ENCODE measurements at places on chromosomes 16 and 17. TPM values are rescaled to one million over a fixed set of nuclear protein-coding genes. Genes with fewer than 3 reads are reported as not detected.
A peak's percentile ranks its signal among the peaks of the same experiment; 100 is the strongest.

Gene PRSS22
- 66.3 TPM for polyA plus RNA-seq

Gene FAM171A2
- 19.4 TPM for polyA plus RNA-seq

Gene LDHD
- 10.8 TPM for polyA plus RNA-seq

Gene HSPB9
- polyA plus RNA-seq, result 0.46 TPM

Gene CLDN6
- 568 TPM for polyA plus RNA-seq

Gene KIF18B
- 5.0 TPM for polyA plus RNA-seq

Gene CBX2
- 8.6 TPM for polyA plus RNA-seq

- no peak for DNase-seq
Observed at GRCh38 chr17:28306954-28307401, 12.0 kb upstream of the TMEM97 start.

- no peak for DNase-seq
Observed at GRCh38 chr16:29024278-29024677, 39.4 kb downstream of the LAT start.

- no peak for DNase-seq
Observed at GRCh38 chr17:9071016-9071415, 49.7 kb downstream of the NTN1 start.

DNA sequence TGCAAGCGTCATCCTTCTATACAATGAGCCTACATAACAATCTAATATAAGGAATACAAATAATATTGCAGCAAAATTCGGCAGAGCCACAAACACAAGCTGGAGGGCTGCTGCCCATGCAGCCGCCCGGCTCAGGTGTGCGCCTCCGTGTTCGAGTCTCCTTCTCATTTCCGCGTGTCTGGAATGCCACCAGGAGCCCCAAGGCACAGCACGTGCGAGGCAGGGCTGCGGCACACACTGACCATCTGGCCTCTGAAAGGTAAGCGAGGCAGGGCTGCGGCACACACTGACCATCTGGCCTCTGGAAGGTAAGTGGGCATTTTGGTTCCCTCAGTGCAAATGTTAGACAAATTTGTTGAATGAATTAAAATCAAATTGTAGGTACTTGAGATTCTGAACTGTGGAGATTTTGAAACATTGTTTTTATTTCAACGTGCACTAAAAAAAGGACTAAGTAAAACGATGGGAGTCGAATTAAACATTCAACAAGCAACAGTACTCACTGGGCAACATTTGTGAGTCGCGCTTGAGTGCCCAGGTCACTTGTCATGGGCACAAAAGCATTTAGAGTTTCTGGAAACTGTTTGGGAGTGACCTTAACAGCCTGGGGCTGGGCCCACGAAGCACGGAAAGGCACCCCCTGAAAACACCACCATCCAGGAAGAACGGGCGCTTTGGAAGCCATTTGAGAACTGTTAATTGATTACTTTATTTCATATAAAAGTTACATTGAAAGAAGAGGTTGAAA is 37.4 kb downstream of the ZDHHC7 start:
- no peak for DNase-seq

GRCh38 chr17:43200127-43200526 is 11.5 kb upstream of the TMEM106A start:
- DNase-seq, result no peak

DNA sequence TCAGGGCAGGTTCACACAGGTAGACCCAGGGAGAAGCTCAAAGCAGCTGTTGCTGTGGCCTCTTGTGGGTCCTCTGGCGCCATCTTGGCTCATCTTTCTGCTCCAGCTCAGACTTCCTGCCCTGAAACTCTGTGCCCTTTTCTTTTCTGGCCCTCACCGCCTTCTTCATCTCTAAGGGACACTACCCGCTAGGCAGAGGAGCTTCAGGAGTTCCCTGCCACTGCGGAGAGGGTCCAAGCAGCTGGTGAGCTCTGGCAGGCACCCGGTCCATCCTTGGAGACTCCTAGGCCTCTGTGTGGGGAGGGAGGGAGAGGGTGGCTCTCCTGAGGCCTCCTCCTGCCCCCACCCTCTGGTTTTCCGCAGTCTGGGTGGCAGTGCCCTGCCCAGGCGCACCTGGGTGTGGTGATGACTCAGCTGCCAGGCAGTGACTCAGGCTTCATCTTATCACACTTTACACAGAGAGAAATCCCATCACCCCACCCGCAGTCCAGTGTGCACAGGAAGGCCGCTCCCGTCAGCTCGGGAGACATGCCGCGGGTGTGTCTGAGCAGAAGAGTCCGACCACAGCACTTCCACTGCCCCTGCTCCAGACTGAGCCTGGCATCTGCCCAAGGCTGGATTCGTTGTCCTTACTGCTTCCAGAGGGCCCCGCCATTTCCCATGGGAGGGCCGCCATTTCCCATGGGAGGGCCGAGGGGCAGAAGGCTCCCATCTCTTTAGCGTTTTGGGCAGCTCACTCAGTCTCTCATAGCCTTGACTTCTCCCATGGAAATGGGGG is 7.3 kb downstream of the NT5C start:
- DNase-seq, result peak; percentile 91

- peak; percentile 40 for DNase-seq
Observed at GRCh38 chr17:2854143-2855055, 58.2 kb downstream of the RAP1GAP2 start.

DNA sequence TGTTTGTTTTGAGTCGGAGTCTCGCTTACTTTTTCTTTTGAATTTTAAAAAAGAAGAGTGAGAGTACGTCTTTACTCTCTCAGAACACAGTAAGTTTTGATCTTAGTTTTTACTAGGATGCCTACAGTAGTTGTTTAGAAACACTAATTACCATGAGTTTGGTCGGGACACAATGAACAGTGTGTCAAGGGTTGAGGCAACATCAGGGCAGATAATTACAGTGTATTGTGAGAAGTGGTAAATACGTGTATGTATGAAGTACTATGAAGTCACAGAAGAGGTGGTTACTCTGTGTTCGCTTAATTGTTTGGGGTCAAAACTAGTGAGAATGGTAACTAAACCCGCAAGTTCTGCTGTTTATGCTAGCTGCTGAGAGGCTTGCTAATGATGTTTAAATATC is 18.2 kb downstream of the PAFAH1B1 start:
- no peak for DNase-seq

DNA sequence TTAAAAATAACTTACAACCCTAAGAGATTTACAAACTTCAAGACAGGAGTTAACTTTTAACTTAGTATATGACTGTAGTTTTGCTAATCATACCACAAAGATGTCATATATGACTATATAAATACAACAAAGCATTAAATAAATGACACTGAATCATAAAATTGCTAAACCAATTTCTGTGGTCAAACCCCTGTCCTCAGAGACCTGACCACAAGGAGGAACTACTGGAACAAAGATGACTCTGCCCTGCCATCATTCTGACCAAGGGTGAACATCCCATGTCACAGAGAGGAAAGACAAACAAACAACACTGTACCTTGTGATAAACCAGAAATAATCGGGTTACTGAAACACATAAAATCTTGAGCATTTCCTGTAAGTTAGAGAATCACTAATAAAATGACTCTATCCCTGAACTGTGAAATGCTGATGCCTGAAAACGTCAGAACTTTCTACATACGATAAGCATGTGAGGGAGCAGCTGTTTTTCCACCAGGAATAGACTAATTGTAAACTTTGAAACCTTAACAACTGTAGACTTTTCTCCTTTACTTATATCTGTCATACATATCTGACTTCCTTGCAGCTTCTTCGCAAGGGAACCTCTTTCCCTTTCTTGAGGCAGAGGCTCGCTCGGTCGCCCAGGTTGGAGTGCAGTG is 47.9 kb downstream of the WDR59 start:
- DNase-seq, result peak; percentile 12

GRCh38 chr17:64773386-64773835 is 111.3 kb upstream of the SMURF2 start:
- DNase-seq, result no peak

DNA sequence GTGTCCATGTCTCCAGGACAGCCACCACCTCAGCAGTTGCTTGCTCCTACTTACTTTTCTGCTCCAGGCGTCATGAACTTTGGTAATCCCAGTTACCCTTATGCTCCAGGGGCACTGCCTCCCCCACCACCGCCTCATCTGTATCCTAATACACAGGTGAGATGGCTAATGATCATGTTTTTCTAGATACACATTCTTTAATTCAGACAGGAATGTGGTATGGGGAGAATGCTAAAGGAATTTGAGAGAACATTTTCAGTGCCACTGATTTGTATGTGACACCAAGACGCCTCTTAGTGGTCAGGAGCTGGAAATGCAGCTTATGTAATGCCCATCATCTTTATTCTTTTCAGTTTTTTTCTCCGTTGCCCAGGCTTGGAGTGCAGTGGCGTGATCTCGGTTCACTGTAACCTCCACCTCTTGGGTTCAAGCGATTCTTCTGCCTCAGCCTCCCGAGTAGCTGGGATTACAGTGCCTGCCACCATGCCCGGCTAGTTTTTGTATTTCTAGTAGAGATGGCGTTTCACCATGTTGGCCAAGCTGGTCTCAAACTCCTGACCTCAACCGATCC is 8.9 kb upstream of the RAPGEFL1 start:
- peak; percentile 78 for DNase-seq

- DNase-seq, result no peak
Observed at GRCh38 chr17:35879773-35880654, at the start of gene CCL5. Gene CCL5 (minus strand): TSS chr17:35880360.

GRCh38 chr16:8554881-8555280 is 35.4 kb downstream of the TMEM114 start:
- no peak for DNase-seq

DNA sequence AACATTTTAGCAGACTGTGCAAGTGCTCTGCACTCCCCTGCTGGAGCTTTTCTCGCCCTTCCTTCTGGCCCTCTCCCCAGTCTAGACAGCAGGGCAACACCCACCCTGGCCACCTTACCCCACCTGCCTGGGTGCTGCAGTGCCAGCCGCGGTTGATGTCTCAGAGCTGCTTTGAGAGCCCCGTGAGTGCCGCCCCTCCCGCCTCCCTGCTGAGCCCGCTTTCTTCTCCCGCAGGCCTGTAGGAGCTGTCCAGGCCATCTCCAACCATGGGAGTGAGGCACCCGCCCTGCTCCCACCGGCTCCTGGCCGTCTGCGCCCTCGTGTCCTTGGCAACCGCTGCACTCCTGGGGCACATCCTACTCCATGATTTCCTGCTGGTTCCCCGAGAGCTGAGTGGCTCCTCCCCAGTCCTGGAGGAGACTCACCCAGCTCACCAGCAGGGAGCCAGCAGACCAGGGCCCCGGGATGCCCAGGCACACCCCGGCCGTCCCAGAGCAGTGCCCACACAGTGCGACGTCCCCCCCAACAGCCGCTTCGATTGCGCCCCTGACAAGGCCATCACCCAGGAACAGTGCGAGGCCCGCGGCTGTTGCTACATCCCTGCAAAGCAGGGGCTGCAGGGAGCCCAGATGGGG is 3.1 kb downstream of the GAA start:
- no peak for DNase-seq

- no peak for DNase-seq
Observed at GRCh38 chr16:88035292-88035691, 84.1 kb downstream of the BANP start.

DNA sequence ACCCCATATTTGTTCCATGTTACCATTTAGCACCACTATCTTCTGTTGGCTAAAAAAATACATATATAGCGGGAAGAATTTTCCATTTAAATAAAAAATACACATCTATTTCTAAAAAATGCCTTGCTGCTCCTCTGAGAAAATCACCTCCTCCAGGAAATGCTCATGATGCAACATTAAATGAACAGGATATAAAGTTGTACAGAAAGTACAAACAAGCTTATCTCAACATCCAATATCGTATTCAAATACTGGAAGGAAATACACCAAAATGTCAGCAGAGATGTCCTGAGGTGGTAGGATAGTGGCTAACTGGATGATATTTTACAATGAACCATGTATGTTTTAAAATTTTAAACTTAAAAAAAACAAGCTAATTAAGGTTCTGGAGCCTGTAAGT is 21.3 kb downstream of the GNA13 start:
- DNase-seq, result no peak

GRCh38 chr17:62703261-62703775 is 75.8 kb downstream of the MRC2 start:
- DNase-seq, result no peak

DNA sequence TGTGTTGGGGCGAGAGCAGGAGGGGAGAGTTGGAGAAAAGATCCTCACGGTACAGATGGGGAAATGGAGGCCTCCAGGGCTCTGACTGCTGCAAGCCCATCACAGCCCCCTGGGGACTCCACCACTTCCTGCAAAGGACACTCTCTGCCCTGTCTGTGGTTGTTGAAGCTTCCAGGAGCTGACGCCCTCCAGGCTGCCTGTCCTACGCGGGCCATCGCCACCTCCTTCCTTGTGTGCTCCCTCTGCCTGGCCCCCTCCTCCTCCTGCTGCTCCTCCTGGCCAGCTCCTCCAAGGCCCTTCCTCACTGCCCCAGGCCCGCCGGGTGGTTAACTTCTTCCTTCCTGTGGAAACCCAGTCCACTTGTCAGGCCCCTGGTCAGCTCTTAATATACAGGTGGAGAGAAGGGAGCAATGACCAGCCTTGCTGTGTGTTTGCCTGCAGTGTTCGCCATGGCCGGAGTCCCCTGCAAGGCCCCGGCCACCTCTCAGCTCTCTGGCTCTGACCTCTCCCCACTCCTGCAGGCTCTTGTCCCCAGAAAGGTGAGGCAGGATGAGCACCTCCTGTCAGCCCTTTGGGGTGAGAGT is 18.4 kb upstream of the STAC2 start:
- DNase-seq, result no peak

DNA sequence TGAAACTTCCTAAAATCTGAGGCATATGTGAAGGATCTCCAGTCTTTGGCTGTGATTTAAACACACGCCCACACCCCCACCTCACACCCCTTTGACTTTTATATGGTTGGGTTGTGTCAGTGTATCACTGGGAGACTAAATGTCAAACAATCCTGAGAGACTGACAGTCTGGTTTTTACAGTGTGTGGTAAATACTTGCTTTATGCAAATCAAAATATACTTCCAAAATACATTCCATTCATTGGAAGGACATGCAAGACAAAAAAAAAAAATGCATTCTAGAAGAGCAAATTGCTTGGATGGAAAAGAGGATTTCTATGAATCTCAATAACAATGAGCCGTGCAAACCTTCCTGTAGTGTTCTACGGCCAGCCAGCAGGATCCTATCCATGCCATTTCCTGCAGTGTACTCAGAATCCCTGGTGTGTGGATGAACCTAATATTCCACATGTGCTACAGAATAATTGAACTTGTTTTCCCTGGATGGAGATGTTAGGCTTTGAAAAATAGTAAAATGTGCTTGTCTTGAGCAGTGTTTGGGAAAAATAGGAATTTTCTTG is 602.1 kb upstream of the GOT2 start:
- DNase-seq, result no peak

- DNase-seq, result no peak
Observed at GRCh38 chr16:4519274-4520058, 19.1 kb downstream of the CDIP1 start.

DNA sequence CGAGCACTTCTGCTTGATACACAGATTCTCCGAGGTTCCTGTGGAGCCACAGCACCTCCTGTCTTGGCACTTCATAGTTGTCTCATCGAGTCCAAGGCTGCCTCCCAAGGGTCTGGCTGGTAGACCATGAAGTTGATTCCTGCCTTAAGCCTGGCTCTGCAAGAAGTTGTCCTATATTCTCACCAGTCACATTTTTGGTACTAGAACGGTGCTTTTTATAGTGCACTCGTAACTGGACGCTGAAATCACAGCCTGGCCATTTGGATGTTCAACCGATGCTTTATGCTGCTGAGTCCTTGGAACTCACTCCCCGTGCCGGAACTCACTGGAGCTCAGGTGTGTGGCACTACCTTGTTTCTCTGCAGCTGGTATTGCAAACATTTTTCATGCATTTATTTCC is 35.6 kb downstream of the RMI2 start:
- no peak for DNase-seq

Data from hepatocyte (in vitro differentiated cells).